Right atrium auricular region (tissue), 2 donors: ENCODE measurements at places on chromosomes 7 and 10. TPM values are rescaled to one million over a fixed set of nuclear protein-coding genes. Genes with fewer than 3 reads are reported as not detected.

GRCh38 chr10:77139252-77140160 lies 498.1 kb downstream of the KCNMA1 start:
- no peaks in the 10 kb centered on the region for H3K27me3 ChIP-seq
- DNase-seq = no peak
- H3K36me3 ChIP-seq = no peaks in the 10 kb centered on the region
- H3K4me1 ChIP-seq = no peaks in the 10 kb centered on the region

GRCh38 chr7:143288836-143289235 lies 685 bp downstream of the CASP2 start:
- peak overlapping the region; percentile 94 for H3K4me3 ChIP-seq
- H3K36me3 ChIP-seq = peaks cover 19% of the 10 kb centered on the region
- H3K4me1 ChIP-seq = peaks cover 41% of the 10 kb centered on the region
- H3K27me3 ChIP-seq = no peaks in the 10 kb centered on the region

DNA sequence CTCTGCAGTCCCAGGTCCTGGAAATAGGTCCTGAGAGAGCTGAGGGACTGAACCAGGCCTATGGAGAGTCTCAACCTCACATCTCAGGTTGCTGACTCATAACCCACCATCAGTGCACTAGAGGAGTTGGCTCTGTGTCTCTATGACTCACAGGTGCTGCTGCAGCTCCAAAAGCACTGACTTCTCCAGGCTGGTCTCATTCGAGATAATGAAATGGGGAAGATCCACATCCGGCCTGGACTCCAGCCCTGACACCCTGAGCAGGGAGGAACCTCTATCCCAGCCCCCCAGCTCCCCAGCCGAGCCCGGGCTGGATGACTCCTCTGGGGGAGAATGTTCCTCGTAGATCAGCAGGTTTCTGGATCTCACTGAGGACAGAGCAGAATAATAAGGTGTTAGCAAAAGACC lies 35.5 kb upstream of the DGKI start:
- H3K27ac ChIP-seq = peak overlapping the region; percentile 89
- H3K4me3 ChIP-seq = no peak overlapping the region
- peaks cover 59% of the 10 kb centered on the region for H3K36me3 ChIP-seq

GRCh38 chr10:112797855-112798254 lies 152.2 kb upstream of the TCF7L2 start:
- H3K27me3 ChIP-seq = no peaks in the 10 kb centered on the region
- H3K36me3 ChIP-seq = no peaks in the 10 kb centered on the region
- peaks cover 10% of the 10 kb centered on the region for H3K4me1 ChIP-seq
- H3K27ac ChIP-seq = no peak overlapping the region

DNA sequence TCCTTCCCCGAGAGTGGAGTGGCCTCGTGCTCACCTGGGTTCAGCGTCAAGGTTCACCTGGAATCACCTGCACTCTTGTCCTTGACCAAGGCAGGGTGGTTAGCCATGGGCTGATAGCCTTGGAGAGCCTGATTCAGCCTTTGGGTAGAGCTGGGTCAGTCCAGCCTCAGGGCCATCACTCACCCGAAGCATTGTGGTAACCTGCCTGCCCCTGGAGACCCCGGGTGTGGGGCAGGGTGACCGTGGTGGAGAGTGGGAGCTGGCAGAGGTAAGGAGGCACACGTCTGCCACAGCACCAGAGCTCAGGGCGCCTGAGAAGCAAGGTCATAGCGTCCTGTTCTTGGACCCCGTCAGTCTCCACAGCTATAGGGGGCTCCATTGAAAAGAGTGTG lies 27.8 kb upstream of the WDFY4 start:
- no peak for DNase-seq
- no peaks in the 10 kb centered on the region for H3K4me1 ChIP-seq
- H3K27me3 ChIP-seq = no peaks in the 10 kb centered on the region
- H3K4me3 ChIP-seq = no peak overlapping the region
- no peak overlapping the region for H3K27ac ChIP-seq
- H3K36me3 ChIP-seq = no peaks in the 10 kb centered on the region

DNA sequence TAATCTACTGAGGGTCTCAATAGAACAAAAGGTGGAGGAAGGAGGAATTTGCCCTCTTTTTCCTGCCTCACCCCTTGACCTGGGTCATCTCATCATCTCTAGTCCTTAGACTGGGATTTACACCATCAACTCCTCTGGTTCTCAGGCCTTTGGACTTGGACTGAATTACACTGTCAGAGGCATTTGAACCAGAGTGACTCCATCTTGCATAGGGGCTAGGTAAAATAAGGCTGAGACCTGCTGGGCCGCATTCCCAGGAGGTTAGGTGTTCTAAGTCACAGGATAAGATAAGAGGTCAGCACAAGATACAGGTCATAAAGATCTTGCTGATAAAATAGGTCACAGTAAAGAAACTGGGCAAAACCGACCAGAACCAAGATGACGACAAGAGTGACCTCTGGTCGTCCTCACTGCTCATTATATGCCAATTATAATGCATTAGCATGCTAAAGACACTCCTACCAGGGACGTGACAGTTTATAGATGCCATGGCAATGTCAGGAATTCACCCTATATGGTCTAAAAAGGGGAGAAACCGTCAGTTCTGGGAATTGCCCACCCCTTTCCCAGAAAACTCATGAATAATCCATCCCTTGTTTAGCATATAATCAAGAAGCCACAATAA lies 84.0 kb downstream of the C1GALT1 start:
- DNase-seq = no peak
- H3K4me3 ChIP-seq = no peak overlapping the region
- no peaks in the 10 kb centered on the region for H3K27me3 ChIP-seq
- no peaks in the 10 kb centered on the region for H3K36me3 ChIP-seq
- no peaks in the 10 kb centered on the region for H3K4me1 ChIP-seq

DNA sequence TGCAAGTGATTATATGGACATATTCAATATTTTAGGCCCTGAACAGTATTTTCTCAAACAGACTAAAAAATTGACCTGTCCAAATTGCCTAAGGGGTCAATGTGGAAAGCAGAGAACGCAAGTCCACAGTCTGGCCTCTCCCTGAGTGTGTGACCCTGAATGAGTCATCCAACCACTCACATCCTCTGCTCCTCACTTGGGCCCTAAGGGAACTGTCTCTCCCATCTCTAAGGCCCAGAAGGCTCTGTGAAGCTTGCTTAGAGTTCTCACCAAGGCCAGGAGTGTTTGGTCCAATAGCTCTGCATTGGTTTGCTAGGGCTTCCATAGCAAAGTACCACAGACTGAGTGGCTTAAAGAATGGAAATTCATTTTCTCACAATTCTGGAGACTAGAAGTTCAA lies 155.1 kb downstream of the LSM5 start:
- H3K4me1 ChIP-seq = no peaks in the 10 kb centered on the region
- H3K27me3 ChIP-seq = no peaks in the 10 kb centered on the region
- H3K4me3 ChIP-seq = no peak overlapping the region
- no peak overlapping the region for H3K27ac ChIP-seq

DNA sequence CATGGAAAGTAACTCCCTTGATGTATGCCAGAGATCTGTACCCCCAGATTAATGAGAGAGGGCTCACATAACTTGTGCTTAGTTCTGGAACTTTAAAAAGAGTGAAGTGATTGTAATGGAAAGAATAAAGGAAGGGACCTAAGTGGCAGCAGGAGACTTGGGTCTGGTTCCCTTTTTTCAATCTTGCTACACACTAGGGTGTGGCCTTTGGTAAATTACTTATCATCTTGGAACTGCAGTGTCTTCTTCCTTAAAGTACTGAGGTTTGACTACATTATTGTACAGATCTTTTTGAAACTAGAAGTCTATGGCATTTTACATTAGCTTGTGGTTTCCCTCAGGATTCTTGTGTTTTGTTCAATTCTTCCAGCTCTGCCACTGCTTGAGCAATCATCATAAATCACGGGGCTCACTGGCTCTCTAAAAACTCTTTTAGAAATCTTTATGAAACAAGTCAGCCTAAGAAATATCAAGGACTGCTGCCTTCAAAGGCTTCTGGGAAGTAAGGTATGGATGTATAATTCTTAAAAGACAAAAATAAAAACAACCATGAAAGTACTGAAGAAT lies 22.5 kb upstream of the CHRM2 start:
- no peak overlapping the region for H3K4me3 ChIP-seq
- H3K36me3 ChIP-seq = no peaks in the 10 kb centered on the region
- H3K27me3 ChIP-seq = no peaks in the 10 kb centered on the region
- no peak for DNase-seq
- no peaks in the 10 kb centered on the region for H3K4me1 ChIP-seq

DNA sequence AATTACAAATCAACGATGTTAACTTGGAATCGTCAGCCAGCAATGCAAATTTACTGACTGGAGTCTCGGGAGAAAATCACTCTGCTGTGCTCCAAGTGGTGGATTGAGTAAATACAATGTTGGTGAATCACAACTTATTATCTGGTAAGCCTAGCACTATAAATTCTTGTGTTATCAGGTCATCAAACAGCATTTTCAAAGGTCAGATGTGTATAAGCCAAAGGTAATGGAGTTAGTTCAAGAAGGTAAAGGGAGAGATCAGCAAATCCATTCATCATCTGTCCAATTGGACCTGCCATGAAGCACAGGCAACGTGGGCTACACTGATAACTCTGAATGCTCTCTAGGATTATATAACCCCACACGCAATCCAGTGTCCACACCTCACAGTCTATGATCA lies 13.9 kb downstream of the CUBN start:
- H3K4me1 ChIP-seq = no peaks in the 10 kb centered on the region
- no peak overlapping the region for H3K4me3 ChIP-seq
- H3K27ac ChIP-seq = no peak overlapping the region
- no peaks in the 10 kb centered on the region for H3K36me3 ChIP-seq

DNA sequence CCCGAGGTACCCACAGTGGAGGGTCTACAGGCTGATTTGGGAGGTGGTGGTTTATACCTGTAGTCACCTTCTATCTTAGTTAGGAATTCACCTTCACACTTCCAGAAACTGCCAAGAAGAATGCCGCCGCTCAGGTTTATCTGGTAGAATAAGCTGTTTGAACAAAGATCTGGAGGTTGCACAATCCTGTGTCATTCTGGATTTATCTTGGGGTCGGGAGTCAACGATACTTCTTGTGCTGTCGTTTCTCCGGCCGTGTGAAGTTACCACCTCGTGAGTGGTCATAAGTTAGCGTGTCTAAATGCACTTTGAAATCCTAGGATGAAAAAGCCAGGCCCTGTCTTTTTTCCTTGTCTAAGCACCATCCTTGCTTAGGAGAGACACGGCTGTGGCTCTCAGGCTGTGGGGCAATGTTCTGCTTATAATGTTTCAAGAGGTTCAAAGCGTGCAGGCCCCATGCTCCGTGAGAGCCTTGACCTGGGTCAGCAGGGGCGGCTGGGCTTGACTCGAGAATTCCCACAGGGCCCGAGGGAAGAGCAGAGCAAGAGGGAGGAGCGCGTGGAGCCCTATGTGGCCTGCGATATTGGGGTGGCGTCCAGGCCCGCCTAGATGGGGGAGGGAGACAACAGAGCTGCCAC lies 35.5 kb downstream of the GRIFIN start:
- peak overlapping the region; percentile 1 for H3K27ac ChIP-seq
- no peaks in the 10 kb centered on the region for H3K36me3 ChIP-seq
- peaks cover 36% of the 10 kb centered on the region for H3K4me1 ChIP-seq
- no peaks in the 10 kb centered on the region for H3K27me3 ChIP-seq
- no peak for DNase-seq

DNA sequence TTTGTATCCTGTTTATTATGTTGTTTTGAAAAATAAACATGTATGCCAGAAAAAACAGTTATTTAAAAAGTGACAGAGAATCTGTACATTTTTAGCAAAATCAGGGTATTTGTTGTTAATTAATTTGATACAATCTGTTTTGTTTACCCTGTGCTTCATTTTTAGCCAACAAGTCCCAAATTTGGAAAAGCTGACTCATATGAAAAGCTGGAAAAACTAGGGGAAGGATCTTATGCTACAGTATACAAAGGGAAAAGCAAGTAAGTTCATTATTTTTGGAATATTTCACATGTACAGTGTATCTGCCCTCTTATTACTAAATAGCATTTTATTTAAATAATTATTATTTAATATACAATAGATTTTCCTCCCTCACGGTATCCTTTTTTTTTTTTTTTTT lies 151.4 kb downstream of the CDK14 start:
- no peaks in the 10 kb centered on the region for H3K4me1 ChIP-seq
- no peaks in the 10 kb centered on the region for H3K27me3 ChIP-seq
- DNase-seq = no peak
- H3K27ac ChIP-seq = no peak overlapping the region
- no peak overlapping the region for H3K4me3 ChIP-seq

GRCh38 chr10:23081891-23082290 lies 13.5 kb upstream of the MSRB2 start:
- H3K36me3 ChIP-seq = no peaks in the 10 kb centered on the region
- H3K4me3 ChIP-seq = no peak overlapping the region
- H3K27me3 ChIP-seq = no peaks in the 10 kb centered on the region
- no peak for DNase-seq
- H3K4me1 ChIP-seq = no peaks in the 10 kb centered on the region

GRCh38 chr10:114498413-114499111 lies 94.3 kb upstream of the AFAP1L2 start:
- H3K36me3 ChIP-seq = peaks cover 21% of the 10 kb centered on the region
- H3K27me3 ChIP-seq = no peaks in the 10 kb centered on the region
- H3K4me1 ChIP-seq = no peaks in the 10 kb centered on the region
- H3K4me3 ChIP-seq = no peak overlapping the region
- no peak for DNase-seq

DNA sequence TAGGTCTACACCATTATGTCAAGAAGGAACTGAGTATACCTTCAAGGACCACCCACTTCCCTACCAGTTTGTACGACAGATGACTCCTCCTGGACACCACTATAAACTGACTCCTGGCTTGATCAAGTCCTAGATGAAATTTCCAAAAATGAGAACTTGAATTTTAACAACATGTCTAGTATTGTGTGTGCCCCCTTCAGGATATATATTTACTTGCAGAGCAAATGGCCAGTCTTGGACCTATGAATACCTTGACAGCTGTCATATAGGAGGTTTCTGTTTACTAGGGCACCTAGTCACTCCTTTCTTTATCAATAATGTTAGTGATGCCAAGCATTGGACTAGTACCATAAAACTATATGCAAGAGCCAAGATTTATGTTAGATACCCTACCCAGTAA lies 94.1 kb upstream of the TMEM26 start:
- no peaks in the 10 kb centered on the region for H3K4me1 ChIP-seq
- H3K36me3 ChIP-seq = no peaks in the 10 kb centered on the region
- H3K27ac ChIP-seq = no peak overlapping the region

GRCh38 chr7:11272352-11272751 lies 298.7 kb downstream of the PHF14 start:
- H3K4me1 ChIP-seq = no peaks in the 10 kb centered on the region
- no peak for DNase-seq
- no peak overlapping the region for H3K4me3 ChIP-seq
- H3K27me3 ChIP-seq = no peaks in the 10 kb centered on the region
- no peak overlapping the region for H3K27ac ChIP-seq
- no peaks in the 10 kb centered on the region for H3K36me3 ChIP-seq

VGF gene
- total RNA-seq = not detected

CRPPA gene
- total RNA-seq = 2.2 TPM

TRIM56 gene
- 10.2 TPM for total RNA-seq

VPS26A gene
- total RNA-seq = 19.3 TPM

DBF4 gene
- total RNA-seq = 2.2 TPM

CXCL12 gene
- 53.8 TPM for total RNA-seq

FFAR4 gene
- not detected for total RNA-seq

GDF2 gene
- not detected for total RNA-seq
